ENCODE measurements at places on chromosomes 6 and 20.

GRCh38 chr6:106804346-106805335, 169.9 kb downstream of the CD24 start:
- peak; percentile 41 for DNase-seq

- DNase-seq, result no peak
These were observed 38.5 kb downstream of the SIM1 start for GRCh38 chr6:100426241-100426640.

GRCh38 chr6:166266336-166266735, 41.9 kb downstream of the PRR18 start:
- DNase-seq, result no peak

DNA sequence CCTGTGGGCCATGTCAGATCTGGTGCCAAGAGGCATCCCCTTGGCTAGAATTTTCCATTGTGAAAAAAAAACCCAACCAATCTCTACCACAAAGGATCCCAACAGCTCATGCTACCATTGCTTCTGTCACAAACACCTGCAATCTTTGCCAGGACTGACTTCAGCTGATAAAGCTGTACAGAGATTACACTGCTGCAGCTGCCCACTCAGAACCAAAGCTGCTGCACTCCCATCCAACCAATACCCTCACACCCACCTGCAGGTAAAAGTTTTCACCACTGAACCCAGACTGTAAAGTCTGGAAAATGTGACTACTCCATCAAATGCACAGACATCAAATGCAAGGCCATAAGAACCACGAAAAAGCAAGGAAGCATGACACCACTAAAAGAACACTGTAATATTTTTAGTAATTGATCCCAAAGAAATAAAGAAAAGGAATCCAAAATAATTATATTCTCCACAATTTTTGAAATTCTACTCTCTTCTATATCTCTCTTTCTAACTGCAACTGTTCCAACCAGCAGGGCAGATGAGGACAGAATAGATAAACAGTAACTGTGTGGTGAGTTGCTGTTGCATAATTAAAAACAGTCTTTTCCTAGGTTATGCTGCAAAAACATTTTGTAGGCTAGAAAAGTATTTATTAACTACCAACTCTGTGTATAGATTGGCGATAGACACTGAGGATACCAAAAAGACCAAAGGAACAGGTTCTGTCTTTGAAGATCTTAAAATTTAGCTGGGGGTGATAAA, 128.0 kb upstream of the MCHR2 start:
- no peak for DNase-seq

GRCh38 chr6:10397756-10398445, 17.0 kb downstream of the TFAP2A start:
- no peak for DNase-seq

GRCh38 chr20:326645-327185, 1.4 kb downstream of the SOX12 start:
- no peak for DNase-seq

DNA sequence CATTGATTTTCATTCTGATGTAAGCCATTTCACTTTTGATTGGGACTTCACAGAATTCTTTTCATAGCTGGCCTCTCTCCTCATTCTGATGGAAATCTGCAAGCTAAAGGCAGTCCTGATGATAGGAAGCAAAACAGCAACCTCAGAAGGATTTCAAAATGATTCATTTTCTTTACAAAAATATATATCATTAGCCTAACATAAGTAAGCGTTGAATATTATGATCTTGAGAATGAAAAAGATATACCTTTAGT, 143.1 kb upstream of the GJE1 start:
- no peak for DNase-seq

DNA sequence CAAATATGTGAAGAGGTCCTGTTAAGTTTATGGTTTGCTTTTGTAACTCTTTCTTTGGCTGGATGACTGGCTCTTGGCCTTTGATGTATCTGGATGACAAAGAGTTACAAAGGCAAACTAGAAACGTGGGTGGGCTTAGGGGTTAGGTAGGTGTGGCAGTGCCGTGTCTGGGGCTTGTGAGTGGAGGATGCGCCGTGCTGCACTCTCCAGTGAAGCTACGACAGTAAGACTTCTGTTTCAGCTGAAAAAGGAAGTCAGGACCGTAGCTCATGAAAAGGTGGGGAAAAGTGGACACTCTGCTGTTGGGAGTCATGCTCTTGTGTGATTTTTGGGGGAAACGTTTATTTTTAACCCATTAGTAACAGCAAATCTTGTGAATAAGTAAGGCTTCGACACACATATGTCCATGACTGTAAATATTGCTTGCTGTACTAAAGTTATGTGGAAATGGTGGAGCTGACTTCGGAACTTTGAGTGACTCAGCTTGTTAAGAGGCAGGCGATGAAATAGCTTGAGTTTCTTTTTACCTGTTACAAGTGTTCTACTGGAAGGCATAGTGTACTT, 45.6 kb downstream of the DUSP22 start:
- DNase-seq, result no peak

GRCh38 chr20:59825563-59825920, 107.9 kb downstream of the SYCP2 start:
- DNase-seq, result no peak

- no peak for DNase-seq
These were observed 224.4 kb downstream of the UST start for GRCh38 chr6:148971031-148971927.

DNA sequence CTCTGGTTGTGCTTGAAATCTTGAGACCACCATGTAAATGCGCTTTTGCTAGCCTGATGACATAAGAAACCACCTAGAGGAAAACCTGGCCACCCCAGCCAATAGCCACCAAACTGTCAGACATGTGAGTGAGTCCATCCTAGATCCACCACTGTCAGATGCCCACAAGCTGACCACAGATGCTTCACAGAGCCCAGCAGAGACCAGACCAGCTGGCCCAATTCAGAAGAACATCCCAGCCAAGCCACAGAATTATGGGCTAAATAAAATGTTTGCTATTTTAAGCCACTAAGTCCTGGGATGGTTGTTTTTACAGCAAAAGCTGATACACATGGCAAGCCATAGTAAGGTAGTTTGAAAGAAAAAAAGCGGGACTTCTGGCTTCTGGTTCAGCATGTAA, 425.3 kb downstream of the KIF16B start:
- DNase-seq, result no peak

DNA sequence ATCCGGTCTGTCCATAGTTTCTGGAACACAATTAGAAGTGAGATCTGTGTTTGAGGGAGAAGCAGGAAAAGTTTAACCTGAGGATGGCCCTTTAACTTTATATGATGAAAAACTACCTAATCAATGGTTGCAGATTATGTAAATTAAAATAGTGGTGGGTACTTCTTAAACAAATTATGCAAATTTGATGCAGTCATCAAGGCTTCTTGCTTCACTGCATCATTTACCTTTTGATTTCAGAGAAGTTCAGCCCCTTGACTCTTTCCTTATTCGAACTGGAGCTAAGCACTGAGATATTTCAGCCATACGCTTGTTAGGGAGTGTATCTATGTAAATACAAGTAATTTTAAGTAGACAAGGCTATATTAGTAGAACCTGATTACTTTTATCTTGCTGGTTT, 73.8 kb downstream of the JARID2 start:
- no peak for DNase-seq

- DNase-seq, result no peak
These were observed 256.5 kb downstream of the HACE1 start for GRCh38 chr6:104603108-104603745.

DNA sequence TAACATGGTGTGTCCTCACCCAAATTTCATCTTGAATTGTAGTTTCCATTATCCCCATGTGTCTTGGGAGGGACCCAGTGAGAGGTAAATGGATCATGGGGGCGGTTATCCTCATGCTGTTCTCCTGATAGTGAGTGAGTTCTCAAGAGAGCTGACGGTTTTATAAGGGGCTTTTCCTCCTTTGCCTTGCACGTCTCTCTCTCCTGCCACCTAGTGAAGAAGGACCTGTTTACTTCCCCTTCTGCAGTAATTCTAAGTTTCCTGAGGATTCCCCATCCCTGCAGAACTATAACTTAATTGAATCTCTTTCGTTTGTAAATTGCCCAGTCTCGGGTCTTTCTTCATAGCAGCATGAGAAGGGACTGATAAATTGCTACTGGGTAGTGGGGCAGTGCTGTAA, 789.3 kb downstream of the FRK start:
- DNase-seq, result no peak

DNA sequence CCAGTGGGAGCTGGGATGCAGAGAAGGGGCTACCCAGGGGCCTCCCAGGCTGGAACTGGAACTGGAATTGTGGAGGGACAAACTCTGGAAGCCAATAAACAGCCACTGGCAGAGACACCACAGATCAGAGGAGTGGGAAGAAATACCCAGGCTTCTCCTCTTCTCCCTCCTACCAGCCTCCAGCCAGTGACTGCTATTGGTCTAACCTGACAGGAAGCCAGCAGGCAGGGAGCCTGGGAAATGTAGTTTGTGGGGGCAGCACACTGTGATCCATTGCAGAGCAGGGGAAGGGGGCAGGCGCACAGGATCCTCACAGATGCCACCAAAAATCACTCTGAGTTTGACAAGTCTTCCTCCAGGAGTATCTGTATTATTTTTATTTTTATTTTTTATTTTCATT, 12.1 kb upstream of the MLN start:
- DNase-seq, result peak; percentile 73

DNA sequence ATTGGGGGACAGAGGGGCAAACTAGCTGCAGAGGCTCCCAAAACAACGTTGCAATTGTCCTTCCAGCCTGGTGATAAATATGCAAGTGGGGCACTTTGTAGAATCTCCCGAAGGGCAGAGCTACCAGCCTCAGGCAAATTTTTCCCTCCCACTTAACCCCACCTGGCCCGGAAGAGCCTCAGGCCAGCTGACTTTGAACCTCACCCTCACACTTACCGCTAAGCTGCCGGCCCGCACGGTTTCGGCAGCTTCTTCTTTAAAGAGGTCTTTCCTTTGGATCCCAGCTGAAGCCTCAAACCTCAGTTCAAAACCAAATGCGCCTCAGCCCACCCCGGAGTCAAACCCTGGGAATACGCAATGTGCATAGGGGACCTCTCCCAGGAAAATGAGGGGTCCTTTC, 2.5 kb downstream of the OVOL2 start:
- peak; percentile 19 for DNase-seq

DNA sequence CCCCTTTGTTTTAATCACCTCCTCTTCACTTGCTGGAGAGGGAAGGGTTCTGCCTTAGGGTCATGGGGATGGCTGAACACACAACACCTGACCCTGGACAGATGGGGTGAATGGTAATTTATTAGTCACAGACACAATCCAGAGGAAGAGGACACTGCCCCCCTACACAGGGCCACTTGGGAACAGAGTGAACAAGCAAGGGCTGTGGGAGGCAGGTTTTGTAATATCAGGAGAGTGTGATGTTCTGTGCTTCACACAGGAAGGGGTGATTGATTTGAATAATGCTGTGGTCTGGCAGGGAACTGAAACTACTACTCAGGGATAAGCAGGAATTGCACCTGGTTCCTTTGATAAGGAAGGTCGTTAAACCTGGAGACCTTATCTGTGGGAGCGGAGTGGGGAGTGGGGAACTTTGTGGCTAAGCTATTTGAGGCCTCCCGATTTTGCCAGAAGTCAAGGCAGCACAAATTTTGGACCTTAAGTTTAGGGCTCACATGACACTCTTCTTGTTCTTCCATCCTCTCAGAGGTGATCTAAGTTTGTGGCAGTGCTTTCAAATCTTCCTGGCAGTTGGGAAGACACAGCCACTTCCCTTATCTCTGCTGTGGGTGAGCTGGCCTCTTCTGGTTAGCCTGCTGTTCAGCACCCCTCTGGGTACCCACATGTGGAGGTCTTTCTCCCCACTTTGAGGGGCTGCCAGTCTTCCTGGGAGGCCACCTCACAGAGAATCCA, 77.8 kb downstream of the CD164 start:
- no peak for DNase-seq

GRCh38 chr6:129766959-129767728, 57.2 kb upstream of the ARHGAP18 start:
- DNase-seq, result peak; percentile 67

- no peak for DNase-seq
These were observed 16.5 kb upstream of the PCSK2 start for GRCh38 chr20:17210387-17210786.

DNA sequence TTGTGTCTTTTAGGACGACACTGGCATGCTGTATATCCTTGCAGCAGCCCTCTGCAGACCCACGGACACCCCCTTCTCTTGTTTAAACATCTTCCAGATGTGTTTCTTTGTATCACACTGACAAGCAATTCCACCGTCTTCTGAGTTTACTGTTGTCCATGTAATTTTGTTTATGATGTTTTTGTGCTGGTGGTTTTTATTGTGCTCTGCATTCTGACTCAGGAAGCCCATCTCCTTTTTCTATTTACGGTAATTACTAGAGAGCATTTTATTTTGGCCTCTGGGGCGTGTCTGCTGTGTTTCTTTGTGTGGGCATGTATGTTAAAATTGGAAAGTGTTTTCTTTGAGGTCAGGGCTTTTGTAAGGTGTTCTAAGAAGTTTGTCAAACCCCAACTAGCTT, 111.9 kb downstream of the JARID2 start:
- DNase-seq, result no peak

DNA sequence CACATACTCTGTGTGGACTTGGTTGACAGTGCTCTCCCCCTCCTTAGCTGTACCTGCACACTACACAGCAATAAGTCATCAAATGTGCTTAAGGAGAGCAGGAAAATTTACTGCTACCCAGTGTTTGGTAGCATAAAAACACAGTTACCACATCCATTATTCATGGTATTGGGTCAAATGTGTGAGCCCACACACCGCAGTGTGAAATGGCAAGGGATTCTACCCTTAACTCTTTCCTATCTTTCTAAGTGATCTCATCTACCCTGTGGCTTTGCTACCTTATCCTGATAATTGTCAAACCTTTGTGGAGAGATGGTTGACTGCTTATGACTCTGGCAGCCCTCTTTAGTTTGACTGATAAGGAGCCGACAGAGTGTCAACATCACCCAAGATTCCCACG, 47.6 kb downstream of the STX11 start:
- DNase-seq, result no peak

DNA sequence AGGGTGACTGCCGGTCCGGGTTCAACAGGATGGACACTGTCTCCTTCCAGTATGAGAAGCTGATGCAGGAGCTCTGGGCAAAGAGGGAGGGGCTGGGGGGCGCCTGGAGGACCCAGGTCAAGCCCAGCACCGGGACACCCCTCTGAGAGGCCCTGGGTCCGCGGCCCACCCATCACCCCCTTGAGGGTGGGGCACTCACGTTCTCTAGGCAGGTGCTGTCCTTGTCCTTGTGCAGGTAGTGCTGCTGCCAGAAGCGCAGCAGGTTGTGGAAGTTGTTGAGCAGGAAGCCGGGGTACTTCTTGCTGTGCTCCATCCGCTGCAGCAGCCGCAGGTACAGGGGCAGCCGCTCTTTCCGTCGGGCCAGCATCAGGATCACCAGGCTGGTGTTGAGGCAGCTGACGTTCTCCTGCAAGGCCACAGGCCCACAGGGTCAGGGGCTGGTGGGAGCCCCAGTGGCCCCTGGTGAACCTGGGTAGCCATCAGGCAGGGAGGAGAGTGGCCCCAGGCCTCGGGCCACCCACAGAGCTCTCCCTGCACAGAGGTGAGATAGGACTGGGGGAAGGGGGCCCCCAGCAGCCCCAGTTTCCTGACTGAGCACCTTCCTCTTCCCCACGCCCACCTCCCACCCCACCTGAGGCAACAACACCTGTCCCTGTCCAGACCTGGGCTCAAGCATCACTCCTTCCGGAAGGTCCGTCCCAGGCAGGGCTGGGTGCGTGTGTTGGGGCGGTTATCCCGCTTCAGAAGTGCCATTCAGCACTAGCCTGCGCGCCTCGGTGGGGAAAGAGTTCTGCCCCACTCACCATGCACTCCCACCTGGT, 47.8 kb downstream of the MYH7B start:
- DNase-seq, result peak; percentile 6
